Activated T-cell treated with anti-CD3 and anti-CD28 coated beads, Interleukin-2, amount 50 U/mL, for 48 hours (primary cell): ENCODE measurements at places on chromosomes 1 and 21.

- DNase-seq: no peak
These were observed 94.9 kb upstream of the IGSF21 start for GRCh38 chr1:18012686-18013085.

GRCh38 chr1:169683661-169684060 lies 27.8 kb downstream of the SELL start:
- no peak for DNase-seq

DNA sequence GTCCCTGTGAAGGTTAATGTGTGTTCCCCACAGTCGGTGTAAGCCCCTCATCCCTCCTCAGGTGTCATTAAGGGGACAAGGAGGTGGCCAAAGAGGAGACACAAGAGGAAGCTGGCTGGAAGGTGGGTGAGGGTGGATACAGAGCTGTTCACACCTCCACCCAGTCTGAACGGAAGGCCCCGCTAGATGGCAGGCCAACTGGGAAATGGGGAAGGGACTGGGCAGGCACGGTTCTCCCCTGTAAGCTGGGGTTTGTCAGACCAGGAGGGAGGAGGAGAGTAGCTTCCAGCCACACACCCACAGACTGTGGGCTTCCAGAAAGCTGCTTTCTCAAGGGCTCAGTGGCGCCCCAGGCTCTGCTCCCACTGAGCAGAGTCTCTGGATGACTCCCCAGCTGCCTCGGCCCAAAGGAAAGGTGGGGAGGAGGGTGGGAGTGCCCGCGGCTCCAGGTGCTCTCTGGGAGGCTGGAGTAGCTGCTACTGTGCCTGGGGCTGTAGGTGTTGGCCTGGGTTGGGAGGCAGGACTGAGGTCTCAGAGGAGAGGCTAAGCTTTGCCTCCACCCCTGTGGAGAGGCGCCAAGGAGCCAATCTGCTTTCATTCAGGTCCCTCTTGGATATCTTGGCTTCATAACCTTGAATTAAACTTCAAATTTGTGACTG lies 41.2 kb downstream of the PCP4 start:
- DNase-seq: no peak

GRCh38 chr1:154983776-154984466 lies 777 bp downstream of the FLAD1 start:
- DNase-seq: no peak

DNA sequence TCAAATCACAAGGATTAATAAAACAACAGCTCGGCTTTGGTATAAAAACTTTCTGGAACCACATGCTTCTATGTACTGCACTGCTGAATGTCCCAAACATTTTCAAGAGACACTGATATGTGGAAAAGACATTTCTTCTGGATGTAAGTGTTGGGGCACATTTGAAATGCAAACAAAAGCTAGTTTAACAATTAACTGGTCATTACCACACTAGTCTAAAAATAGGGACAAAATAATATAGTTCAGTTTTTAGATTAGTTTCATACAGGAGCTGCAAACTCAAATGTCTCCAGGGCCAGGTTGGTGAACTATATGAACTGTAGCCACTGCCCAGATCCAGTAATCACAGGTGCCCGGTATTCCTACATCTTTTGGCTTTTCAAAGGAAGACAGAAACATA lies 3.2 kb downstream of the IL23R start:
- no peak for DNase-seq

GRCh38 chr1:117967477-117967876 lies 37.9 kb downstream of the WDR3 start:
- DNase-seq: no peak

- DNase-seq: no peak
These were observed 29.6 kb upstream of the ZNF326 start for GRCh38 chr1:89965193-89965768.

GRCh38 chr1:112312315-112312714 lies 83.7 kb upstream of the CTTNBP2NL start:
- no peak for DNase-seq

DNA sequence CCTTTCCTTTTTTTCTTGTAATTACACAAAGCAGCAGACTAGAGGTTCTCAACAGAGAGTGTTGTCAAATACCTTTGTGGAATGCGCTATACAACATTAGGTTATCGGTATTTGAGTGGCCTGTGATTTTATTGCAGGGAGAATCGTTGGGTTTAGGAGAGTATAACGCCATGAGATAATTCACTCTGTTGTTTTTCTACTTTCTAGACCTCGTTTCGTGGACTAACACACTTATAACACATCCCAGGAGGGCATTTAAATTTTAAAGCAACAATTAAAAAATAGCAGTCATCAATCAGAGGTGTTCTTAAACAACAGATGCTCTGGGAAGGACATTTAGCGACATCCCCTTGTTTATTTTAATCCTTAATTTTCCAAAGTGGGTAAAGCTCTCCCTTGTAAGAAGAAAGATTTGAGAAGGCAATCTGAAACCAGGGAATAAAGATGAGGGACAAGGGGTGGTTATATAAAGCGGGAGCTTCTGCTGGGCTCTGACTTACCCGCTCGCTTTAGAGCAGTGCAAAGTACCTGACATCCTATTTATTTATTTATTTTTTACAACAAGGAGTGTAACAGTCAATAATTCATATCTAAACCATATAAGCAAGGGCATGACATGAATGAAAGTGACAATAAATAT lies 4.9 kb downstream of the PBX1 start:
- no peak for DNase-seq

- DNase-seq: no peak
These were observed 91.5 kb downstream of the TENT5C start for GRCh38 chr1:117697220-117697781.

- DNase-seq: no peak
These were observed 120.6 kb upstream of the KCNJ15 start for GRCh38 chr21:38136201-38136600.

DNA sequence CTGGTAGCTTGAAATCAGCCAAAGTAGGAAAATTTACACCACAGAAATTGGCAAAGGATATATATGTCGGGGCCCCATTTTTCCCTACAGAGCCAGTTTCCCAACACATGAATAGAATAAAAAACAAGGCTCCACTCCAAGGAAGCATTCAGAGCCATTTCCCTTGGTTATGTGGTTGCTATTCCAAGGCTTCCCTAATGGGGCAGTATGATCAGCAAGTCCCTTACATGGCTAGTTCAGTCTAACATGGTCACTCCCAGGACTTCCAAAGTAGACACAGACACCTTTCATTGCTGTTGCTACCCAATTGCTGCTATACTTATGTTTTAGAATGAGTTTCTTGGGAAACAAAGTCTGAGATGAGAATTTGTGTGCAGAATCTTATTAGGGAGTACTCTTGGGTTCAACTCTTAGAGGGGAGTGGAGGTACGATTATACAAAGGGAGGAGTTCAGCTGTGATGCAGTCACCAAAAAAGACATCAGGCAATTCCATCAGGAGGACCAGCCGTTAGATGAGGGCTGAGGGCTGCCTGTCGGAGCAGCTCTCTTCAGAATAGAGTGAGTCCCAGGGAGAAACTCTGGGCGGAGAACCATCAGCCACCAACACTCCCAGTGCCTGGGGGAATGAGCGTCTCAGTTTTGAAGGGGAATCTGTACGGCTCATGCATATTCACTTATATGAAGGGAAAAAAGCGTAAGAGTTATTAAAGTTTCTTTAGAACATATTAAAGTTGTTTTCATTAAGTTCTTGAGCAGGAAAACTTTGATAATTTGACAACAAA lies 92.9 kb downstream of the C21orf91 start:
- DNase-seq: no peak

DNA sequence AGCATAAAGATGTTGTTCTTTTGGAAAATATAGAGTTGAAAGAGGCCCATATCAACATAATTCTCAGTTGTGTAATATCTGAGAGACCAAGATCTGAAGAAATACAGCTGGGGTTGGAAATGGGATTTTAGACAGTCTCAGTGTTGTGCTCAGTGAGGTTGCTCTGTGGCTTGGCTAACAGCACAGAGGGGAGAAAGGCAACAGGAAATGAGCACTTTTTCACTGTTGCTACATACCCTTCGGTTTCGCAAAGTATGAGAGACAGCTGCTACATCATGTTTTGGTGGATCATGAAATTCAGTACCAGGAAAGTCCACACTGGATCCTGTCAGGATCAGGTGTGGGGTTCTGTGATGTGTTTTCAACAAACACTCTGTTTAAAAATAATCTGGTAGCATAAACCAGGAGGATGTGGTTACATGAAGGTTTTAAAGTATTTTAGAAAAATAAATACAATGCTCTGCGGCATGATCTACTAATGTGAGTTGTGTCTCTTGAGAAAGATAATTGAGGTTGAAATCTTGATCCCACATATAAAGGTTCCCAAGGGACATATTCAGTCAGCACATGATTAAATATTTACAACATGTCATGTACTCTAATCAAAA lies 7.0 kb upstream of the GPR88 start:
- no peak for DNase-seq

DNA sequence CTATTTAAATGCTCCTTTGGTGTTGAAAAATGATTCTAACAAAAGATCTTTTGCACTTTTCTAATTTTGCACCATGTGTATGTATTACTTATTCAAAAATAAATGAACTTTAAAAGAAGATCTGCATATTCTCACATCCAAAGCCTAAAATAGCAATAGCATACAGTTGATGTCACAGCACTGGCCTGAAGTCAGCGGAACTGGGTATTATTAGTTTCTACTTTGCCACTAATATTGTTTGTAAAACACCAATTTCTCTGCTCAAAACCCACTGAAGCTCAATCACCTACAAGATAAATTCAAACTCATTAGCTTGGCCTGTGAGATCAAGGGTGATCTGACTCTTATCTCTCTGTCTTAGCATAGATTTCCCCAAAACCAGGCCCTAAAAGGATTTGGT lies 34.5 kb upstream of the BCAR3 start:
- no peak for DNase-seq

DNA sequence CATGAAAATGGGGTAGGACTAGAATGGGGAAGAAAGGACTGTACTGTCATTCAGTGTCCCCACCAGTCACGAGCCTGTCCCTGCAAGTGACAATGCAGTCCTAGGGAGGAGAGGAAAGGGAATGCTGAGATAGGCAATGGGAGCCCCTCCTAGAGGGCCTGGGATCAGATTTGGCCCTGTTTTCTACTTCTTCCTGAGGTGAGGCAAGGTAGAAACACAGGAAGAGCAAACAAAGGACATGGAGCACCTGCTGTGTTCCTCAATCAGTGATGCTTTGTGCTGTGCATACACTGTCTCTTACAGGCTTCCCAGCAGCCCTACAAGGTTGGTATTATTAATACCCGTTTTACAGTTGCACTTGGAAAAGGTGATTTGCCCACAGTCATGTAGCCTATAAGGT lies 6.1 kb downstream of the FABP3 start:
- no peak for DNase-seq

- DNase-seq: no peak
These were observed 7.2 kb upstream of the OLFML2B start for GRCh38 chr1:162030759-162031280.

GRCh38 chr21:44428281-44428960 lies 26.9 kb upstream of the LRRC3 start:
- DNase-seq: peak; percentile 75

- DNase-seq: no peak
These were observed 11.5 kb upstream of the PSRC1 start for GRCh38 chr1:109294481-109294880.

- DNase-seq: no peak
These were observed 15.4 kb downstream of the BTG2 start for GRCh38 chr1:203320591-203321272.

DNA sequence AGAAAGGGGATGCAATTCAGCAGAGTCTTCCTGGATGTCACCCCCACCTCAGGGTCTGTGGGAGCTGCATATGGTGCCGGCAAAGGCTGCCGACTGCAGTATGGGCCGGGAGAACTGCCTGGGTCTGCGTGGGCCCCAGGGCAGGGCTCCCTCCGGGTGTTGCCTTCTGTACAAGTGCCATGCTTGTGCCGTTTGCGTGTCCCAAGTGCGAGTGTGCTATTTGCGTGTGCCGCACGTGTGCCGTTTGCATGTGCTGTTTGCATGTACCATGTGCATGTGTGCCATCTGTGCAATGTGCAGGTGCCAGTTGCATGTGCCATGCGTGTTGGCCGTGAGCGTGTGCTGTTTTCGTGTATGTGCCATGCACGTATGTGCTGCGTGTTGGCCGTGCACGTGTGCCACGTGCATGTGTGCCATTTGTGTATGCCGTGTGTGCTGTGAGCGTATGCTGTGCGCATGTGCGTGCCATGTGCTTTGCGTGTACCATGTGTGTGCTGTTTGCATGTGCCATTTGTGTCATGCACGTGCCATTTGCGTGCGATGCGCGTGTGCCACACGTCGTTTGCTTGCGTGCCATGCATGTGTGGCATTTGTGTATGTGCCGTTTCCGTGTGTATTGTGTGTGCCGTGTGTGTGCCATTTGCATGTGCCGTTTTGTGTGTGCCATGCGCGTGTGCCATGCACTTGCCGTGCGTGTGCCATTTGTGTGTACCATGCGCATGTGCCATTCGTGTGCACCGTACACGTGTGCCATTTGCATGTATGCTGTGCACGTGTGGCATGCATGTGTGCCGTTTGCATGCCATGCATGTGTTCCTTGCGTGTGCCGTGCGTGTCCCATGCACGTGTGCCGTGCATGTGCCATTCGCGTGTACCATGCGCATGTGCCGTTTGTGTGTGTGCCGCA lies 1.5 kb upstream of the TAS1R3 start:
- DNase-seq: no peak

- no peak for DNase-seq
These were observed 222.3 kb downstream of the TPR start for GRCh38 chr1:186152620-186153239.

DNA sequence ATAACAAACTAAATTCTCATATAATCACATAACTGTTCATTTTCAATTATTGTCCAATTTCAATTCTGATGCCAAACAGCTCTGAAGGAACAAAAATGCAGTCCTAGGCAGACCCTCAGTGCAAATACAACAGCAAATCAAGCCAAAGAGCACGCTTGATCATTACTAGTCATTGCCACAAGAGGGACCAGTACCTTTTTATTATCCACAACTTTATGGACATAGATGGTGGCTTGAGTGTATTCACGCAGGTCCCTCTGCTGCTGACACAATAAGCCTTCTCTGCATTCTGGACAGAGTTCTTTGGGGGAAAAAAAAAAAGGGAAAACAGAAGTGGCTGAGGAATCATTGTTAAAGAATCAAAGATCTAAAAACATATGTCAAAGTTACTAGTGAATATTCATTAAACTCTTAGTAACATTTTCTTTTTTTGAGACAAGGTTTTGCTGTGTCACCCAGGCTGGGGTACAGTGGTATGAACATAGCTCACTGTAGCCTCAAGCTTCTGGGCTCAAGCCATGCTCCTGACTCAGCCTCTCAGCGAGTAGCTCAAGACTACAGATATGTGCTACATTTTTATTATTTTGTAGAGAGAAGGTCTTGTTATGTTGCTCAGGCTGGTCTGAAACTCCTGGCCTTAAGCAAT lies 34.3 kb upstream of the RAP1GAP start:
- DNase-seq: no peak

GRCh38 chr1:185478877-185479276 lies 161.8 kb upstream of the IVNS1ABP start:
- DNase-seq: no peak
